Mesothelial cell of epicardium (in vitro differentiated cells): ENCODE measurements at places on chromosomes 2 and 18.

DNA sequence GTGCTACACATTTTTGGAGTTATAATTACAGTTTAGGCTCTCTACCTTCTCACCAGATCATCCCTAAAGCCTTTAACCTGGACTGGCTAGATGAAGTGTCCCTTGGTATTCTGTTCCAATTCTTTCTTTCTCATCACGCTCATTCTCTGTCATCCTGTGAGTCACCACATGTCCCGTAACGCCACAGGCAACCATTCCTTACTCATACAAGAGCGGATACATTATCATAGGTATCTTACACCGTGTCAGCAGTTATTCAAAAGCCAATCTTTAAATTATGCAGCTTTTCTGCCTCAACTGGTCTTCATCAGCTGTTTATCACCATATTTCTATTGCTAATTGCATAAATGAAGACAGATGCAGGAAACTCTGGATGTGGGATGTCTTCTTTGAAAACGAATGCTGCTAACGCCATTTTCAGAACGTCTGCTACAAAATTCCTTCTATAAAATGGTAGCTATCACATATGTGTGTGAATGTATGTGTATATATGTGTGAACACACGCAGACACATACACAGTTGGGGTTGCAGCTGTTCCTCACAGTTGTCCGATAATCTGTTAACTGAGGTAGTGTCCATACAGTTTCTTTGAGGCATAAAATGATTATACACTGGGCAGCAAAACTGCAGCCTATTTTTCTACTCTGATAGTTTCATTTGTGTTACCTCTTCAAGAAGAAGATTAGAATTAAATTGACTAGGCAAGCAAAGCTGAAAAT lies 47.9 kb downstream of the EML6 start:
- DNase-seq = no peak

- no peak for DNase-seq
These were observed 9.7 kb downstream of the SEC11C start for GRCh38 chr18:59149416-59149815.

GRCh38 chr2:109352898-109353689 lies 224.1 kb downstream of the SH3RF3 start:
- DNase-seq = no peak

DNA sequence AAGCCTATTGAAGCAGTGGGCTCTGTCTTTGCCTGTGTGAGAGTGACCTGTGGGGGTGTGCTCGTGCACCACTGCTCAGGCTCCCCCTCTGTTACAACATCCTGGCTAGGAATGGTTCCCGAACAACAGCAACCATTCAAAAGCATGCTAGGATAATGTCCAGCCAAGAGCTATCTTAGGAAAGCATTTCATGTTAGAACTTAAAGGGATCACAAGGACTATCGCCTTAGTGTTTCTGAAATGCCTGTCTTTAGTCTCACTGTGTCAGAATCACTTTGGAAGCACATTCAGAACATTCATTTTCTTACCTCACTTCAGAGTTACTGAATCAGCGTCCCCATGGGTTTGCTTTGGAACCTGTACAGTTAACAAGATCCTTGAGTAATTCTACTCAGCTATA lies 134.9 kb upstream of the DSEL start:
- no peak for DNase-seq

DNA sequence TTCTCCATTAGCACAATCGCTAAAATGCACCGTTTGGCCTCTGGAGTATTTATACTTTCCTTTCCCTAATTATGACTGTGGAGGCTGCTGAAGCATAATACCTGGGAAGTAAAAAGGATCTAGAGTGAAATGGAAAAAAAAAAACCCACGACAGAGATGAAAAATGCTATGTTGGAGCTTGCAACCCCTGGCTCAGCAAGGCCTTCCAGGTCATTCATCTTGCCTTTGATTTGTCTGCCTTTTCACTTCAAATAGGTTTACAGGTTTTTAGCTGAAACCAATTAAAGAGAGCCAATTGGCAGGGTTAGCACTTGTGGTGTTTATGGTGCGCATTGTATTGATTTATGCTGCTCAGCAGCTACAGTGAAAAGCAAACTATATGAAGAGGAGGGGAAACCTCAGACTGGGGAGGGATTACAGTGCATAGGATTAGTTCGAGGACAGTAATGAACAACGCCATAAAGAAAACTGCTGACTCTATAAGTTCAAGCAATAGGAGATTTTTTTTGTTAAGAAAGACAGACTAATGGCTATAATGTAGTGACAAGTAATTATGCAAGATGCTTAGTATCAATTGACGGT lies 347.9 kb downstream of the MEIS1 start:
- no peak for DNase-seq
